ENCODE measurements at places on chromosomes 3 and 15. TPM values are rescaled to one million over a fixed set of nuclear protein-coding genes. Genes with fewer than 3 reads are reported as not detected.

DNA sequence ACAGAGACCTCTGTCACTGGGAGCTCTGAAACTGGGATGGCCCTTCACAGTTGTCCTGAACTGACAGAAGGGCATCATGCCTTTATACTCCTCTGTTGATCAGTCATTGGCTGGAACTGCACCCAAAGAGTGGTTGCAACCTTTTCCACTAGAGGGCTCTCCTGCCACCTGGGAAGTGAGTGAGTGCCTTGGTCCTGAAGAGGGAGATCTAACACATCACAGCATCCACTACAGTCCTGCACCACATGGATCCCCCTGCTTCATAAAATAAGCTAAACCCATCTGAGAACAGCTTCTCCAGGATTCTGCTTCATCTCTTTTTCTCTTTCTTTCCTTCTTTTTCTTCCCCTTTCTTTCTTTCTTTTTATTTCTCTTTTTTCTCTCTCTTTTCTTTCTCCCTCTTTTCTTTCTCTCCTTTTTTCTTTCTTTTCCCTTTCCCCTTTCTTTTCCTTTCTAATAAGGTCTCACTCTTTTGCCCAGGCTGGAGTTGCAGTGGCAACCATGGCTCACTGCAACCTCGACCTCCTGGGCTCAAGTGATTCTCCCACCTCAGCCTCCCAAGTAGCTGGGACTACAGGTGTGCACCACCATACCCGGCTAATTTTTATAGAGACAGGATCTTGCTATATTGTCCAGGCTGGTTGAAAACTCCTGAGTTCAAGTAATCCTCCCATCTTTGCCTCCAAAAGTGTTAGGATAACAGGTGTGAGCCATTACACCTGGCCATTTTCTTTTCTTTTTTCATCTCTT lies 42.8 kb upstream of the RAF1 start:
- peak; percentile 79 for DNase-seq

Gene GRK7
- total RNA-seq = not detected

DNA sequence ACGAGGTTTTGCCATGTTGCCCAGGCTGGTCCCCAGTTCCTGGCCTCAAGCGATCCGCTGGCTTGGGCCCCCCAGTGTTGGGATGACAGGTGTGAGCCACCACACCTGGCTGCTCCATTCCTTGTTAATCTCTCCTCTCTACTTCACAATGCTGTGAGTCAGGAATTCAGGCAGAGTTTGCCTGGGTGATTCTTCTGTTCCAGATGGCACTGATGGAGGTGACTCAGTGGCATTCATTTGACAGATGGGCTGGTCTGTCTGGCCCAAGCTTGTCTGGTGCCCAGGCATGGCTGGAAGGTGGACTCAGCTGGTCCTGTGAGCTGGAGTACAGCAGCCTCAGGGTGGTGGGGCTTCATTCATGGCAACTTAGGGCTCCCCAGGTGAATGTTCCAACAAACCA lies 43.2 kb downstream of the SLC6A20 start:
- no peak for DNase-seq

Gene RTP1
- not detected for total RNA-seq

Gene IMPG2
- total RNA-seq = 0.12 TPM

GRCh38 chr15:88144921-88145653 lies 111.5 kb downstream of the NTRK3 start:
- DNase-seq = no peak

Gene RAB6B
- total RNA-seq = 0.23 TPM

GRCh38 chr3:44045476-44046275 lies 196.0 kb upstream of the TOPAZ1 start:
- DNase-seq = peak; percentile 46

Gene ATP13A4
- total RNA-seq = 1.1 TPM

Gene NDN
- 1.9 TPM for total RNA-seq

DNA sequence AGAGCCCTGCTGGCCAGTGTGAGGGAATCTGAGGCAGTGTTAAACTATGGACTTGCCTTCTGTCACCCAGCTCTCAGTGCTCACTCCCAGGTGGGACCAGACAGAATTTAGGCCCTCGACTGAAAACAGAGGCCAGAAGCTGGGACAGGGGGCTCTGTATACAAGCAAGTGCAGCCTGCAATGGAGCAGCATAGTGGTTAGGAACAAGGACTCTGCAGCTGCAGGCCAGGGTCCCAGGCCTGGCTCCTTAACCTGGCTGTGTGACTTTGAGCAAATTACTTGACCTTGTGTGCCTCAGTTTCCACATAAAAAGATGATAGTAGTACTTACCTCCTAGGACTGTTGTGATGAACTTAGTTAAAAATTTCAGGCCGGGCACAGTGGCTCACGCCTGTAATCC lies 39.8 kb downstream of the CMTM7 start:
- DNase-seq = no peak

Gene MINAR1
- 0.39 TPM for total RNA-seq

DNA sequence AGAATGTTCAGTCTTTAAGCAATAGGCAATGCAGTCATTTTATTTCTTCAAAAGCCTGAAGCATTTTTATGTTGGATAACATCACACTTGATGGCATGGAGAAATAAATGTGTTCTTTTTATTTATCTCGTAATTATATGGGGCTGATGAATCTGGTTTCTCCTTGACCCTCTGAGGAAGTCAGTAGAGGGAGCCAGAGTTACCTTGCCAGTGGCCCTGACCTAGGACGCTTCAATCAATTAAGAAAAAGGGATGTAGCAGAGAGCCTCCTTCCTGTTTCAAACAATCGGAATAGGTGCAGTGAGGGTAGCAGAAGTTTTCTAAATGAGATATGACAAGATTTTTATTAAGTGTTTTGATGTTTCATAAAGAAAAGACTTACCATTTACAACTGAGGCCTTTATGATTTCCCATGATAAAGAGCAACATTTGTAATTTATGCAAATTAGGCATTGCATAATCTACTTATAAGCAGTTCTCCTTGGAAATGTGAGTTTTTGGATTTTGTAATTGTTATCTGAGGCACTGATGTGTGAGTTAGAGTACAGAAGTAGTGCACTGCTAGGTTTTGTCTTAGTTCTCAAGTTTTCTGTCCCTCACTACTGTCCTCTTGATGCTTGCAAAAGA lies 129.1 kb downstream of the RAP2B start:
- DNase-seq = no peak

DNA sequence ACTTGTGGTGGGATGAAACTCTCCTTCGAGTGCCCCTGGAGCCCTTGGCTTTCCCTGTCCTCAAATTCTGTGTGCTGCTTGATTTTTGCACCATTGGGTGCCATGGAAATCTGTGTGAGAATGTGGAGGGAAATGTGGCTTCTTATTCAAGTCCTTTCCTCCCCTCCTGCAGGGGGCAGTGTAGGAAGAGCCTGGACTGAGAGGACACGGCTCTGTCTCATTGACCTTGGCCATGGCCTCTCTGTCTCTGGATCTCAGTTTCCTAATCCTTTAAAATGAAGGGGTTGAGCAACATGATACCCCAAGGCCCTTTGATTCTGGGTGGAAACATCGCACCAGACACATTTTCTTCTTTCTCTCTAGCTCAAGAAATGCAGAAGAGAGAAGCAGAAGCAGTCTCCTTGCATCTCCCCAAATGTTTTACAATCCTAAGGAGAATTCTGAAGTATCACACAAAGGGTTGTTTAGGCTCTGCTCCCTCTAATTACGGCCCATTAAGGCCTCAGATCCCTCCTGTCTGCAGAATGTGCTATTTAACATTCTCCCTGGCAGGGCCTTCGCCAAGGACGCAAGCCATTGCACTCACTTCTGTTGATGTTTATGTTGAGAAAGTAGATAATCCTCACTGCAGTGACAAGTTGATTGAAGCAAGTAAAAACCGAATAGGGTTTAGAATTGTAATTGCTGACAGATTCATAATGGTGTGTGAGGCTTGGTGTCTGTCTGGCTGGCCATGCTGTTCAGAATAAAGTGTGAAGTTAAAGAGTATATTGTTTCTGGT lies 169.1 kb downstream of the TPRG1 start:
- peak; percentile 42 for DNase-seq

Gene C3orf22
- not detected for total RNA-seq

DNA sequence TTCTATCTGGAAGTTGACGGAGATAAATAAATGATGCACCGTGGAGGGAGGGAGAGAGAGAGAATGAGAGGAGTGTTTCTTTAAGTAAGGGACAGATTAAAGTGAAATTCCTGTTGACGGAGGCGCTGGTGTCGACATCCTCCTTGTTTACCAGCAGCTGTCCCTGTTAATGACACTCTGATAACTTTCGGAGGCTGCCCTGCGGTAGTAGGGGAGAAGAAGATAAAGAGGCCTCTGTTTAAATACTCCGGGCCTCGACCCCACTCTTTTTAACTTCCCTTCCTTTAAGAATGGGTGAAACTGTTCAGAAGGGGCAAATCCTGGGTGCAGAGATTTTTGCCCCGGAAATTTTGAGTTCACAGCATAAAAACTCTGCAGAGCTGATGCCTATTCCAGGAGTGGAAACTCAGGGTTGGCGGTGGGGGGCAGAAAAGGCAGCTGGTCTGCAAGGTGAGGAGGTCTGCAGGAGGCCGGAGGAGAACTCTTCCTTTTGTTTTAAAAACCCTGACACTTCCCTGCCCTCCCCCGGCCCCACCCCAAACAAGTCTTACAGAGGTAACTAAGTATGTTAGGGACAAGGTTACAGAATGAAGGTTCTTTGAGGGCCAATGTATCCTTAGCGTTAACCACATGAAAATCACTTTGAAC lies 276.6 kb upstream of the NR2F2 start:
- no peak for DNase-seq

DNA sequence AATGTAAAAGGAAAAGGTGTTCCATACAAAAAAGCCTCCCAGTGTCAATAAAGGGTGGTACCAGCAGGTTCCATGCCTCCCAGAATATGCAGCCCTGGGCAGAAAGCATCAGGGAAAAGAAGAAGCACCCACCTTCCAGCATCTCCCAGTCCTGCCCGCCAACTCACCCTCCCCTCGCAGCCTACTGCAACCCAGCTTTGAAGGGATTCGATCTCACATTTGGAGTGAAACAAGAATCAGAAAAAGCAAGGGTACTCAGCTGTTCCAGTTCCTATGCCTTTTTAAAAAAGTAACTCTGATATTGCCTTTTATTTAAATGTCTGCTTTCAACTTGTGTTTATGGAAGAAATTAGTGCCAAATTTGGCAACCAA lies 166.9 kb downstream of the ADAMTS17 start:
- no peak for DNase-seq

Gene FRMD5
- total RNA-seq = 0.30 TPM

- no peak for DNase-seq
These were observed 72.2 kb downstream of the LEKR1 start for GRCh38 chr3:156898296-156898880.

DNA sequence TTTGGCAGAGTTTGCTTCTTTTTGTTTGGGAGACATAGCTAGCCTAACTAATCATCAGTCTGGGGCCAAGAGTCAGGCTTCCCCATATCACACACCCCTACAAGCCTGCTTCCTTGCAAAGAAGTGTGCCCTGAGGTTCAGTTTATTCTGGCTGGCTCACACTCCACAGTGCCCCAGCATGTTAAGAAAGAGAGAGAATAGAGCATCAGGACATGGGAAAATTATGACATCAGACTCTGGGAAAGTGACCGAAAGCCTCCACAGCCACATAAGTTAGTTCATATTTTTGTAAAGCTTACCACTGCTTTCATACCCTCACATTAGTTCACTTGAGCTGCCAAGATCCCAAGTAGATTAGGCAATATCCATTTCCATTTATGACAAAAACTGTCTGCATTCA lies 63.0 kb upstream of the CFAP161 start:
- no peak for DNase-seq

DNA sequence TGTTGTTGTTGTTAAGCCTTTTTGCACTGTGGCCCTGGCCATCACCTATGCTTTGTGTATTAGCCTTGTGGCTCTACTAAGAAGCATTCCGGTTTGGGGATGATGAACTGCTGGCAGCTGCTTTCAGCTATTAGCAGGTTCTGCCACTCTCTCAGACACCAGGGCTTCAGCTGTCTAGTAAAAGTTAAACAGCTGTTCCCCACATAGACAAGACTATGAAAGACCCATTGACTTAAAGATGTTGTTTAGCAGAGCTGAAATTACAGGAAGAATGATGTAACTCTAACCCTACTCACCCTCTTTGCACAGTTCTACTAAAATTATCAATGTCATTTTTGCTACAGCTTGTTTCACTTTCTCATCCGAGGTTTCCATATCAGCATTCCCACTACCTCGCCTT lies 131.2 kb upstream of the CGNL1 start:
- DNase-seq = no peak

DNA sequence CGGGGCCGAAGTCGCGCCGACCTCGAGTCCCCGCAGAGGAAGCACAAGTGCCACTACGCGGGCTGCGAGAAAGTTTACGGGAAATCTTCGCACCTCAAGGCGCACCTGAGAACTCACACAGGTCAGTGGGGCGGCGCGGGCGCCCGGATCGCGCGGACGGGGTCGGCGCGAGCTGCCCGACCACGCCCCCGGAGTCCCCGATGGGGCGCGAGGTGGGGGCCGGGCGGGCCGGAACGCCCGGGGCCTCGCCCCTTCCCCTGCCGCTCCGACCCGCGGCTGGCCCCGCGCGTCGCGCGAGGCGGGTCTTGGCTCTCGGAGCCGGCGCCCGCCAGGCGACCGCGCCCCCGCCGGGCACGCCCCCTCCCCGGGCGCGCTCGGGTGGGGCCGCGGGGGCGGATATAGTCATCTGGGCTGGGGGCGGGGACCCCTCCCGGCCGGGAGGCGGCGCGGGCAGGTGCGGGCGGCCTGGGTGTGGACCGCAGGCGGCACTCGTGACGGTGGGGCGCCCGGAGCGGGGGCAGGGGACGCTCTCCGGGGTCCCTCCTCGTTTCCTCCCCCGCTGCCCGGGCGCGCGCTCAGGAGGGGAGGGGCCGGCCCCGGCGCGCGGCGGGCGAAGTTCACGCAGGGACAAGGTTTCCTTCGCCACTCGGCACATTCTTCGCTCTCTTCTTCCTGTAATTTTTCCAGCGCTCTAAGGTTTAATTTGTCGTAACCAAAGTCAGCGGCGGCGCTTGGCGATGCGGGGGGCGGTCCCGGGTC lies 1.2 kb downstream of the KLF13 start:
- DNase-seq = peak; percentile 79

DNA sequence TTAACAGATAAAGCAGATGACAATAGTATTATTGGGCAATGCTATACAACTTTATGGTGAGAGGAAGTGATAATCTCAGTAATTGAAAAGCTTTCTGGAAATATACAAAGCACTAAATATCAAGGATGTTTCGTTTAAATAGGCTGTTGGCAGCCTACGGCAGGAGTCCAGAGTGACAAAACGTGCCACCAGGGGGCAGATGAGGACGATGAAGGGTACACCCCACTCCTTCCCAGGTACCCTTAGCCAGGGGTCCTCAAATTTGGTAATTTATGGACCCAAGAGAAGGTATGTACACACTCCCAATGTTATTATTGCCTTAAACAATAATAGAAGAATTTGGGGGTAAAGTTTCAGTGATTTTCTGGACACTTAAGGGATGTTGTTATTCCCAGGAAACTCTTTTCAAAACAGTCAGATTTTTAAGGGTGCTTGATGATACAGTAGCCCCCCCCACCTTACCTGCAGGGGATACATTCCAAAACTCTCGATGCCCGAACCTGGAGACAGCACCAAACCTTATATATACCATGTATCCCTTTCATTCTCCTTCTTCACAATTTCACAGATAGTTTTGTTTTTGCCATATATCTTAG lies 1.4 kb upstream of the MAGEL2 start:
- peak; percentile 62 for DNase-seq

GRCh38 chr15:82952158-82953081 lies at the start of gene HOMER2:
HOMER2 (minus strand) TSS chr15:82952720; CDS start chr15:82952535, 185 bp downstream.
- peak; percentile 35 for DNase-seq

Gene TNFAIP8L3
- not detected for total RNA-seq

GRCh38 chr3:132535575-132536441 lies 61.3 kb upstream of the ACKR4 start:
- peak; percentile 74 for DNase-seq

- no peak for DNase-seq
These were observed 21.0 kb upstream of the CACNA1D start for GRCh38 chr3:53473422-53473821.

All from activated CD4-positive, alpha-beta T cell treated with anti-CD3 and anti-CD28 coated beads for 36 hours (primary cell).